ENCODE measurements at places on chromosomes 2 and 18.

- DNase-seq = no peak
Observed at GRCh38 chr18:44598514-44598913, 82.2 kb upstream of the SETBP1 start.

DNA sequence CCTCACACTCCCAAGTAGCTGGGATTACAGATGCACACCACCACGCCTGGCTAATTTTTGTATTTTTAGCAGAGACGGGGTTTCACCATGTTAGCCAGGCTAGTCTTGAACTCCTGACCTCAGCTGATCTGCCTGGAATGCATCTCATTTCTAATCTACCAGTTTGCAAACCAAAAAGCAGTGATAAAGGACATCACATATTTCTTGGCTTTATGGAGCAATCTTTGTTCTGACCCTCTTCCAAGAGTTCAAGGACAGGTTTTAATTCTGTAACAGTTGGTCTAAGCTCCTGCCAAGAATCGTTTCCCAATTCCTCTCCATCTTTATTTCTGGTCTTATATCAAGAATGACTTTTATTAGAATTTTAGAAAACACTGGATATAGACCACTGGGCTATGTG lies 67.7 kb downstream of the SLC40A1 start:
- no peak for DNase-seq

- no peak for DNase-seq
Observed at GRCh38 chr2:124286089-124286783, 261.1 kb downstream of the CNTNAP5 start.

GRCh38 chr2:108787216-108787541 lies 608 bp downstream of the CCDC138 start:
- no peak for DNase-seq

DNA sequence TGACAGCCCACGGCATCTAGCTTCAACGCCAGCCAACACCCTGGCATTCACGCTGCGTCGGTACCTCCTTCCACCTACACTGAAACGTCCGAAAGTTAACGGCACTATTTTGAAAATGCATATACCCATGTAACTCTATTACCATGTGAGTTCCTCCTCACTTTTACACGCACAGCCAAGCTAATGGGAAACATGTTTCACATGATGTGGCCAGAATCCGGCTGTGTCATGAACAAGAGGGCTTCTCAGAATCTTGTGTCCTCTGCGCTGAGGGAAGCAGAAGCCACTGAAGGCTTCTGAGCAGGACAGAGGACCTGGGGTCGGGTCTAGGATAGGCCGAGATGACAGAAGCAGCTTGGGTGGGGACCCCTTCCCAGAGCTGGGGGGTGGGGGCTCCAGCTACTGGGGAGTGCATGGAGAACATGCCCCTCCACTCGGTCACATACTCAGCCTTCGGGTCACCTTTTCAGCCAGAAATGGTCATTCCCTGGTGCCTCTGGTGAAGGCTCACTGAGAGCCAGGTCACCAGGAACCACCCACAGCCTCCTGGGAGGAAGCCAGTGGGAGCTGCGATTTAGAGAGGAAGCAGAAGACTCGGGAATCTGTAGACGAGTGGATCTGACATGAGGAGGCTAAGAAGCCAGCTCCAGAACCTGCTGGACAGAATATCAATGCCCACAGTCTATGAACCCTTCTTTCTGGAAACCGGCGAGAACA lies 41.5 kb downstream of the HDAC4 start:
- no peak for DNase-seq

GRCh38 chr2:188973641-188974040 lies 532 bp upstream of the COL3A1 start:
- no peak for DNase-seq

DNA sequence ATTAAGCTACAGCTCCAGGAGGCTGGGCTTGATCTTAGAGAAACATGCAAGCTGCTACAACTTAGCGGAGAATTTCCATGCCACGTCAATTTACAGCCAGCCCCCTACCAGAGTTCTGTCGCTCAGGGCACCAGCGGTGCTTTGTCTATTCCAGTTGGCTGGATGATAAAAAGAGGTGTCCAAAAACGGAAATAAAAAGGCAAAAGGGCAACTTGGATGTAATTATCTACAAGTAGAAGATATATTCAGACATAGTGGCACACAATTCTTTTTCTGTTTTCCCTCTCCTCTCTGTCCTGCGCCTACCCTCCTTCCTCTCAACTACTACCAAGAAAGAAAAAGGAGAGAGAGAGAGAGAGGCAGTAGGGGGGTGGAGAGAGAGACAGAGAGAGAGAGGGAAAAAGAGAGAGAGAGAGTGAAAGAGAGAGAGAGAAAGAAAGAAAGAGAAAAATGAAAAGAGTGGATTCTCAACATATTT lies 363 bp upstream of the RFTN2 start:
- peak; percentile 57 for DNase-seq

GRCh38 chr2:240963868-240964703 lies 34.3 kb upstream of the SNED1 start:
- no peak for DNase-seq

GRCh38 chr2:15731889-15732271 lies 140.2 kb downstream of the DDX1 start:
- no peak for DNase-seq

DNA sequence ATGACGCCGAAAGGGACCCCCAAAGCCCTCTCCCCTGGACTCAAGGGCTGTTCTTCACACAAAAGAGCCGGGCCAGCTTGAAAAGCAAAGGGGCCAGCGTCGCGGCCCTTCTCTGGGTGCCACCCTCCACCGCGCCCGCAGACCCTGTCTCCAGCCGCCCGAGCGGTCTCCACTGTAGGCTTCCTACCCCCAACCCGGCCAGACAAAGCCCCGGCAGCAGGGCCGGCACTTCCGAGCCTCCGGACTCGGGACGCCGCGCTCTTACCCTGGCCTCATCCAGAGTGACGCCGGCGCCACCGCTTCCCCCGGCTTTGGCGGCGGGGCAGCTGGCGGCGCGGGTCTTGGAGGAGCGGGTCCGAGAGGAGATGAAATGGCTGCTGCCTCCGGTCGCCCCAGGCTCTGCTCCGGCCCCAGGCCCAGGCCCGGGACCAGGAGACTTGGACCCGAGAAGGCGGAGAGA lies 603 bp downstream of the ATAD2B start:
- no peak for DNase-seq

GRCh38 chr2:667332-667999 lies 9.7 kb downstream of the TMEM18 start:
- no peak for DNase-seq

DNA sequence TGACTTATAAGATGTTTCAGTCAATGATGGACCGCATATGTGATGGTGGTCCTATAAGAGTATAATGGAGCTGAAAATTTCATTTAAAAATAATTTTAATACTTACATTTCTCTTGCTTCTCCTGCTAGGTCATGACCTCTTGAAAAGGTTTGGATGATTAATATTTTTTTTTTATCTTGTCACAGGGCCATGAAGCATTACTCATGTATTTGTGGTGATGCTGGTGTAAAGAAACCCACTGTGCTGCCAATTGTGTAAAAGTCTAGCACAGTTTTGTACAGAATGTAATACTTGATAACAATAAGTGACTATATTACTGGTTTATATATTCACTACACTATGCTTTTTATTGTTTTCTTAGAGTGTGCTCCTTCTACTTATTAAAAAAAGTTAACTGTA lies 124.2 kb upstream of the CELF4 start:
- DNase-seq = no peak

- no peak for DNase-seq
Observed at GRCh38 chr2:190545093-190545492, 10.6 kb upstream of the NEMP2 start.

GRCh38 chr2:44342854-44343253 lies 18.4 kb downstream of the PREPL start:
- no peak for DNase-seq

GRCh38 chr2:200635251-200635650 lies 49.4 kb downstream of the AOX1 start:
- no peak for DNase-seq

GRCh38 chr2:169776252-169776761 lies 22.4 kb upstream of the SSB start:
- no peak for DNase-seq

DNA sequence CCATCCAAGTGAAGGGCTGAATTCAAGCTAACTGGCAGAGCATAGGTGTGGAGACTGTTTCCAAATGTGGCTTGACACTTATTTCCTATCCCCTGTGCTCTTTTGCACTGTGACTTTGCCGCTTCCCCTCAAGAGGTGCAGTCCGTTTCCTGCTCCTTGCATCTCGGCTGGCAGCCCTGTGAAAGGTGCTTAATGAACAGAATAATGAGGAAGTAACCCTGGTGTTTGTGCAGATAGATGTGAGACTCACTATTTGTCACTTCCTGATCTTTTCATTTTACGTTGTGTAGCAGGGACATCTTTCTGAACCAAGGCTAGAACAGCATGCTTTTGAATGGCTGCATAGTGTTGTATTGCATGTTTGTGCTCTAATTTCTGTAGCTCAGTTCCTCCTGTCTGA lies 60.8 kb downstream of the CEP192 start:
- no peak for DNase-seq

DNA sequence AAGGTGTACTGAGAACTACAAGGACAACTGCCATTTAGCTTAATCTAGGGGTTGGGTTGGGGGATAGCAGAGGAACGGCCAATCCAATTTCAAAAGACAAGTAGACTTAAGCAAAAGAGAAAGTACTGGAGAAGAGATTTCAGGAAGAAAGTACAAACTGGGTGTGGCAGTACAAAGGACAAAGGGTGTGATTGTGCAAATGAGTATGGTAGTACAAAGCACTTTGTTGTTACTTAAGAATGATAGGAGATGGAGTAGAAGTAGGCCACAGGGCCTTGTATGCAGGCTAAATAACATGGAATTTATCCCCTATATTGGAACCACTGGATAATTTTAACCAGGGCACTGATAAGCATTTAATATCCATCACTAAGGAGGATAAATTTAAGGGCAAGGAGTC lies 4.7 kb upstream of the ORC2 start:
- no peak for DNase-seq

DNA sequence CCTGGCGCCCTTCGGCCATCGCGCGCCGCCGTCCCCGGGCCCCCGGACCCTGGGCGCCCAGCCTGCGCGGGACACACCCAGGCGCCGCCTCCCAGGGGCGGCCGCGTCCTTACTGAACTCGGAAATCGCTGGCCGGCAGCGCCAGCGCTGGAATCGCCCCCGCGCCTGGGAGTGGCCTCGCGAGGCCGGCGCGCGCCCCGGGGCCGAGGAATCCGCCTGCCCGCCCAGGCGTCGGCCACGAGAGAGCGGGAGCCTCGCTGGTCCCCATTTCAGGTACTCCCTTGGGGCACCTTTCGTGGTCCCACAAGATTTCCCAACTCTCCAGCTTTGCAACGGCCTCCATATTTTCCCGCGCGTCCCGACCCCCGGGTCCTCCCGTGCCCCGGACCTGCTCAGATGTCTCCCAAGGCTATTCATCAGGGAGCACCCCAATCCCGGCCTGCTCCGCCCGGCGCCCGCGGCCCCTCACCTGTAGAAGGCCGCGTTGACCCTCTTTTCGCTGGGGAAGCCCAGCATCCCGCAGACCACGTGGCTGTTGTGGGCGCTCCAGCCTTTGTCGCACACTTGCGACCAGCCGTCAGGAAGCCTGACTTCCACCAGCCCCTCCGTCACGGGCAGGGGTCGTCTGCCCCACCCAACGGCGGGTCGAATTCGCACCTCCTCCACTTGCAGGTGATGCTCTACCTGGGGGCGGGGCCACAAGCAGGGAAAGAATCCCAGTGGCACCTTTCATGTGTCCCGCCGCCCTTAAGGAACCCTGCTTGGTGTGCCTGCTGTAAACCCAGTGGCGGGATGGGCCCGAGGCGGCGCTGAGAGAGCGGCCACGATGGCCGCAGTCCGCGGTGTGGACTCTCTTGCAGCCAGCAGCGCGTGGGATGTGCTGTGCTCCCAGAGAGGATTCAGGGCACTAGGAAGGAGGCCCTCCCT lies 4.6 kb downstream of the LOXL3 start:
- DNase-seq = no peak

DNA sequence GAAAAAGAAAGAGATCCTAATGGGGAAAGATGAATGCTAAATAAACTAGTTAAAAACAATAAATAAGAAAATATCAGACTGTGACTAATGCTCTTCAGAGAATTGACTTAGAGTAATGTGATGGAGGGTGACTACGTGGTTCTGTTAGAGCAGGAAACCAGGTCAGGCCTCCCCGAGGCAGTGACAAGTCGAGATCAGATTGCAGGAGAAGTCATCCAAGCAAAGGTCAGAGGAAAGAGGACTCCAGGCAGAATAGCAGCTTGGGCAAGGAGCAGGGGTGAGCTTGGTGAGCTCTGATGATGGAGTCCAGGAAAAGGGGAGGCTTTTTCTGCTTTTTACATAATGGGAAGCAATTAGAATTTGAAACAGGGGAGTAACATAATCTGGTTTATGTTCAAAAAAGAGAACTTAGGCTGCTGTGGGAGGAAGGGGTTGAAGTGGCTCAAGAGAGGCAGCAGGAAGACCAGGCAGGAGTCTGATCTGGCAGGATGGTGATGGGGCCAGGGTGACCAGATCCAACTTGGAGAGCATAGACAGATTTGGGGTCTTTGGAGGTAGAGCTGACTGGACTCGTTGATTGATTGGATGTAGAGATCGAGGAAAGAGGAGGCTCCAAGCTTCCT lies 27.3 kb upstream of the ITGB6 start:
- DNase-seq = no peak

GRCh38 chr18:29892960-29893558 lies 1149.5 kb downstream of the DSC3 start:
- no peak for DNase-seq

- no peak for DNase-seq
Observed at GRCh38 chr2:73907840-73908452, 15.1 kb downstream of the ACTG2 start.

- DNase-seq = no peak
Observed at GRCh38 chr2:10541081-10541480, 93.0 kb upstream of the ODC1 start.

DNA sequence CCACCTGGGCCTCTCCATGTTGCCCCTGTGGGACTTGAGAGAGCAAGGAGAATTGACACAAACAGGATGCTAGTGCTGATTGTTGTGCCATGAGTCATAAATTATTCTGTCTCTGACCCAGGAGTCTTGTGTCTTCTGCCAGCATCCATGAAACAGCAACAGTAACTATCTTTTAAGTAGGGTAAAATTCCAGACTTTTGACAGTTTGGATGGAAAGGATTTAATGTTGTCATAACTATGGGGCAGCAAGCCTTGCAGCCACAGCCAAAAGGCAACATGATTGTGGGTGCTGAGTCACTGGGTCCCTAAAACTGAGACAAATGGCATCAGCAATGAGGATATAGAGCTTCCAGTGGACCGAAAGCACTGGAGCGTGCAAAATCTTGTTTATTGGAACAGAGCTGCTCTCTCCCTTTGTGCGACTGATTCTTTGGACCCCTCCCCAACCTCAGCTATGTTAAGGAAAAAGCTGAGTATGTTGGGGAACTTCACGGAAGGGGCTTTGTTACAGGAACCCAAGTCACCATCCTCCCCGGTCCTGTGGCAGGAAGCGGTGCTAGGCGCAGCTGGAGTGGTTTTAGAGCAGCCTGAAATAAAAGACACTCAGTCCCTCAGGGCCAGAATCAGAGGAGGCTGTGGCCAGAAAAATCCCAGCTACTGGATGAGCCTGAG lies 9.6 kb upstream of the ITPRIPL1 start:
- no peak for DNase-seq

DNA sequence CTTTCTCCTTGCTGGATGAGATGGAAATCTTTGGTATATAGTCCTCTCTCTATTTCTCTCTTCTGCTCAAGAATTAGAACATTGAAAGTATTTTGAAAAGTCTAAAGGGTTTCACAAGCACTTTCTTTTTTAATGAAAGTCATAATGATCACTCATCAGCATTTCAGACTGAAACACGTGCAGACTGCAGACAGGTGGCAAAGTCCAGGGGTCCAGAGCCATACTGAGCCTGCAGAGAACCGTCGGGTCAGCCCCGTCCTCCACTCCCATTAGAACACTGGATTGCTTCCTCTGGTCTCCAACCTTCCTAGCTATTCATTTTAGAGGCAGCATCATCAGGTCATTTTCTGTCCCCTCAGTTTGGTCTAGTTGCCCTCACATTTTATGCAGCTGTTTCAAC lies 3.1 kb downstream of the TMEM247 start:
- DNase-seq = no peak
